ENCODE measurements at places on chromosomes 6 and 20.

- DNase-seq, result peak; percentile 22
Observed at GRCh38 chr6:147161974-147162495, 42.2 kb upstream of the STXBP5 start.

- DNase-seq, result no peak
Observed at GRCh38 chr6:118914598-118914997, 20.4 kb downstream of the MCM9 start.

- DNase-seq, result no peak
Observed at GRCh38 chr6:47525330-47526057, 47.9 kb downstream of the CD2AP start.

DNA sequence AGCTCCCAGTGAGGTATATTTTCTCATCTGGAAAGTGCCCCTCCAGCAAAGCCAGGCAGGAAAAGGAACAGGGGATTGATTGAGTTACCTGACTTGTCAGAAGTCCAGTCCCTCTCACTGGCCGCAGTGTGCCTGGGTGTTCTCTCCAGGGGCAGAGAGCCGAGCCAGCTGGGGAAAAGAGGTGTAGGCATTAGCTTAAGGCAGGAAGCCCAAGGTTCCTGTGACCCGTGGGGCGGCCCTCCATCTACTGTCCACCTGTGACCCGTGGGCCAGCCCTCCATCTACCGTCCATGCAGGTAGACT is 2.7 kb downstream of the PSMG4 start:
- DNase-seq, result no peak

DNA sequence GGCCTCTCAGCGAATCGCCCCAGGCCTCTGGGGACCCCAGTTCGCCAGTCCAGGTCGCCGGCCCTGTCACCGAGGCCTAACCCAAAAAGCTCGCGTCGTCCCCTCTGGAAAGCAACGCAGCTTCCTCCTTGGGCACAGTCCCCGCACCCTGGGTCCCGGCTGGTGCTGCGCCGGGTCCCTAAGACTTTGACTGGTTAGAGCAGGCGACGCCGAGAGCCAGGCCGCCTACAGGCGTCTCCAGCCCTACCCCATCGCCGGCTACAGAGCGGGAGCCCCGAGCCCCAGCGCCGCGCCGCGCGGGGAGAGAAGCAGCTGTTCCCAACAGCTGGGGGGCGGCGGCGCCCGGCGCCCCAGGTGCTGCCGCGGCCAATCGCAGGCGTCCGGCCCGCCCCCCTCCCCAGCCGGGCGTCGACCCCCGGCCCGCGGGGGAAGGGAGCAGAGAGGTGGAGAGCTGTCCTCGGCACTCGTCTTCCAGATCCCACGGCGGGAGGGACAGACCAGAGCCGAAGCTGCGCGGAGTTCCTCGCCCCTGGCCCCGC is 540 bp upstream of the RBM24 start:
- DNase-seq, result peak; percentile 37

DNA sequence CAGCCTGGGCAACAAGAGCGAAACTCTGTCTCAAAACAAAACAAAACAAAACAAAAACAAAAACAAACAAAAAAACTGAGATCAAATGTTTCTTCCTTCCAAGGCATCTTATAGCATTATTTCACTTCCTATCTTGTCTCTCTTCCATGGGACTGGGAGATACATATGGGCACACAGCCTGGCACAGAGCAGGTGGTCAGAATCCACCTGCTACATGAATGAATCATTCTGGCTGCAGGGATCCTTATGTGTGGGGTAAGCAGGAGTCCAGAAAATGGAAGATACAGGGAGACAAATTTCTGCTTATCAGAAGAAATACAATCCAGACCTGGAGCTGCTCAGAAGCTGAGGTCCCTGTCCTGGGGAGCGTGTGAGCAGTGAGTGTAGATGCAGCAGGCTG is 18.2 kb upstream of the CCM2L start:
- no peak for DNase-seq

DNA sequence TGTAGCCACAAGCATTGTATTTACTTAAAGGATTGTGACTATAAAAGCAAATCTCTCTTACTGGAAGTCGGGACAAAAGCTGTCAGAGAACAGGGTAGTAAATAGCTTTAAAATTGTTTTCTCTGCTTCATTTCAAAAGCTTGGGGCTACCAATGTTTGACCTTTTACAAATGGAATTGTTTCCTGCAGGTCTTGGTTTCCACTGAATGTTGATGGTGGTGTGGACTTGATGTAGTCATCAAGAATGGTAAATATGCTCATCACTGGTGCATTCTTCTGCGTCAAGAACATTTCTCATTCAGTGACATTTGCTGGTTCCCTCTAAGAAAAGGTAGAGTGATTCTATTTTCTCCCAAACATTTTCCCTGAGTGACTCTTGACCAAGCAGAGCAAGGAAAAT is 435.4 kb upstream of the KHDRBS2 start:
- DNase-seq, result no peak

DNA sequence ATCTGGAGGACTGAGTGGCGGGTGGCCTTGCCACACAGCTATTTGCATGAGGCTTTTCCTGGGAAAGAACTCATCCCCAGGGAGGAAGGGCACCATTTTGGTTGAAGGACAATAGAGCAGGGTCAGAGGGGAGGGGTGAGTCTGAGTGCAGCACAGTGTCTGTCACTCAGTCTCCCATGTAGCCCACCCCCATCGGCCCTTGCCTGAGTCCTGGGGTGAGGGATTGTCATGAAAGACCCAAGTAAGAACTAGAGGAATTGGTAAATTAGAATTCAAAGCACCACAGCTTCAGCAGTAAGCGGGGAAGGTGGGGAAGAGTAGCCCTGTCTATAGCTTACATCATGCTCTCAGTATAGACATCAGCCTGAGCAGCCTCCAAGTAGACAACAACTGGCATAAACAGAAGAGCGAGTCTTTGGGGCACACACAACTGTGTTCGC is 90.4 kb upstream of the TMEM30A start:
- DNase-seq, result no peak

DNA sequence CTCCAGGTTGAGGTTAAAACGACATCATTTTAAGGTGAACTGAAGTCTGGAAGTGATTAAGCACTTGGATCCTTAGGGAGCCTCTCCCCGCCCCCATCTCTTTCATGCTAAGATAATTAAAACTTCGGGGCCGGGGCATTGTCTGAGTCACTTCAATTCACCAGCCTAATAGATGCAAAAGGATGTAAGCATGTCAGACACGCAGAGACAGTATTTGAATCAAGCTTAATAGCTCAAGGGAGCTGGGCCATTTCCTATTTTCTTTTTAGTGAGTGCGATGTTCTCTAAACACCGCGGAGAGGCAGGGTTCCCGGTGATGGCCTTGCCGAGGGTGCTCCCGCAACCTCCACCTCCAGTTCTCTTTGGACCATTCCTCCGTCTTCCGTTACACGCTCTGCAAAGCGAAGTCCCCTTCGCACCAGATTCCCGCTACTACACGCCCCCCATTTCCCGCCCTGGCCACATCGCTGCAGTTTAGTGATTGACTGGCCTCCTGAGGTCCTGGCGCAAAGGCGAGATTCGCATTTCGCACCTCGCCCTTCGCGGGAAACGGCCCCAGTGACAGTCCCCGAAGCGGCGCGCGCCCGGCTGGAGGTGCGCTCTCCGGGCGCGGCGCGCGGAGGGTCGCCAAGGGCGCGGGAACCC is 516 bp upstream of the IRF4 start:
- no peak for DNase-seq

DNA sequence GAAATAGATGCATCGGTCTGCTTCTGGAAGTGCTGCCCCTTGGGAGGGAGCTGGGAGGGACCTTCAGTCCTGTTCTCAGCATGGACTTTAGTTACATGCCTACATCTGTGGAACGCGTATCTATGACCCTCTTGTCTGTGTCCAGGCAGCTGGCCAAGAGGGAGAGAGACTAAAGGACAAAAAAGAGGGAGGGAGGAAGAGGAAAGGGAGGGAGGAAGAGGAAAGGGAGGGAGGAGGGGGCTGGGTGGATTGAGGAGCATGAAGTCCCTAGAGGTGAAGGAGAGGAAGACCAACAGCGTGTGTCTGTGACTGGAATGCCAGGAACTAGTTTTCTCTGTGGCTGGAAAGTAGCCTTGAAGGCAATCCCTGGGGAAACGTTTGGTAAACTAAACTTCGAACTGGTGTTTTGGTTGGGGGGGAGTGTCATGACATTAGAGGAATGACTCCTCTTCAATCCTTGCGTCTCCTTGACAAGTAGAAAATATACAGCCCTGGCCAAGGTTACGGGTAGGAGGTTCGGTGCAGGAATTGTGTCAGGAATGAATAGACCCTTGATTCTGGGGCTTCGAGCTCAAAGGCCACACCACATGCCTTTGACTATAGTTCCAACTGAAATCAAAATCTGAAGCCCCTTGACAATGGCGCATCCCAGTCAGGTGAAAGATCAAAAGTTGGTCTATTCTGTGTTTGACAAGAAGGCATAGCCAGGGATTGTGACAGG is 52.0 kb upstream of the PLEKHG1 start:
- no peak for DNase-seq

- DNase-seq, result no peak
Observed at GRCh38 chr20:59018817-59019216, 412 bp upstream of the TUBB1 start.

GRCh38 chr20:14696937-14697336 is 359.5 kb upstream of the FLRT3 start:
- no peak for DNase-seq

- DNase-seq, result no peak
Observed at GRCh38 chr20:9389346-9389745, 125.0 kb upstream of the LAMP5 start.

DNA sequence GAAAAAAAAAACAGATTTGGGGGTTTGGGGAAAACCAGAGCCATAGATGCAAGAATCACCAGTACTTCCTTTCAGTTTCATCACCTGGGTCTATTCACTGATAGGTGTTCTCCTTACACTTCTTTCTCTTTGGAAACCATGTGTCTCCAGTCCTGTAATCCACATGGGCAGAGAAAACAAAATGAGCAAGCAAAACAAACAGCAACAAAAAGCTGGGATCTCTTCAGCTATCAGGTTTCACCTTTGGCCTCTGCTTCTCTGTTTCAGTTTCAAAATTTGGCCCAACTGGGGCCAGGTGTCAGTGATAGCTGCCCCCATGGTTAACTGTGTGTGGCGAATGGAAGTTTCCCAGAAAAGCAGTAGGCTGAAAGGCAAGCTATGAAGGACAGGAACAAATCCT is 220.0 kb upstream of the THBS2 start:
- DNase-seq, result no peak

DNA sequence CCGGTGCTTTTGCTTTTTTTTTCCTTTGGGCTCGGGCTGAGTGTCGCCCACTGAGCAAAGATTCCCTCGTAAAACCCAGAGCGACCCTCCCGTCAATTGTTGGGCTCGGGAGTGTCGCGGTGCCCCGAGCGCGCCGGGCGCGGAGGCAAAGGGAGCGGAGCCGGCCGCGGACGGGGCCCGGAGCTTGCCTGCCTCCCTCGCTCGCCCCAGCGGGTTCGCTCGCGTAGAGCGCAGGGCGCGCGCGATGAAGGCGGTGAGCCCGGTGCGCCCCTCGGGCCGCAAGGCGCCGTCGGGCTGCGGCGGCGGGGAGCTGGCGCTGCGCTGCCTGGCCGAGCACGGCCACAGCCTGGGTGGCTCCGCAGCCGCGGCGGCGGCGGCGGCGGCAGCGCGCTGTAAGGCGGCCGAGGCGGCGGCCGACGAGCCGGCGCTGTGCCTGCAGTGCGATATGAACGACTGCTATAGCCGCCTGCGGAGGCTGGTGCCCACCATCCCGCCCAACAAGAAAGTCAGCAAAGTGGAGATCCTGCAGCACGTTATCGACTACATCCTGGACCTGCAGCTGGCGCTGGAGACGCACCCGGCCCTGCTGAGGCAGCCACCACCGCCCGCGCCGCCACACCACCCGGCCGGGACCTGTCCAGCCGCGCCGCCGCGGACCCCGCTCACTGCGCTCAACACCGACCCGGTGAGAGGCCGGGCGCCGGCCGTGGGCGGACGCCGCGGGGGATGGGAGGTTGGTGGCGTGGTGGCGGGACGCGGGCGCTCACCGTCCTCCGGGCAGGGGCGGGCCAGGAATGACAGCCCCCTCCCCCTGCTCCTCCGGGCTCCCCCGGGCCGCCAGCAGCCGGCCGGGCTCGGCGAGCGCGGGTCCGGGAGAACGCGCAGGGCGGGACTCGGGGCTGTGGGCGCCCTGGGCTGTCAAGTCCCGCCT is 606 bp downstream of the ID4 start:
- DNase-seq, result peak; percentile 40

- no peak for DNase-seq
Observed at GRCh38 chr6:96836631-96837080, 621 bp downstream of the GPR63 start.

GRCh38 chr6:112044196-112044595 is 9.7 kb upstream of the CCN6 start:
- no peak for DNase-seq
